ENCODE measurements at places on chromosomes 12 and 14.

DNA sequence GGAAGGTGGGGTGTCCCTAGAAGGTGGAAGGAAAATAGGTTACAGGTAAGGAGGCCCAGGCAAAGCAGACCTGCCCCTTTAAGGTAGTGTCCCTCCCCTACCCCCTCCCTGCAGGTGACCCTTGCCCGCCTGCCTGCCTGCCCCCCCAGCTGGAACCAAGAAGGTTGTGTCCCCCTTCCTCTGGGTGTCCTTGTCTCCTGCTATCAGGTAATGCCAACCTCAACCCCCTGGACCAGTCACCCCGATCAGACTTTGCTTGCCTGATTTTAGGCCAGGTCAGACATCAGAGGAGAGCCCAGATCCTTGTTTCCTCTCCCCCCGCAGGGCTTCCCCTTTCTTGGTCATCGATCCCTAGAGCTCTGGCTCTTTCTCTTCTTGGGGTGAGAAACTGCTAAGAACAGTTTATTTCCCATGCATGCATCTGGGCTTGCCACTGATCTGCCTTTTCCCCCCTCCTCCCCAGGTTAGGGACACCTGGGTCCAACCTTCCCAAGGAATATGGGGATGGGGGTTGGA lies at the start of gene SLC39A5:
Gene SLC39A5 (plus strand): TSS at position 136 of the 516 bp plus-strand sequence. CDS start 1,224 bp downstream, outside the sequence.
- no peak for DNase-seq

DNA sequence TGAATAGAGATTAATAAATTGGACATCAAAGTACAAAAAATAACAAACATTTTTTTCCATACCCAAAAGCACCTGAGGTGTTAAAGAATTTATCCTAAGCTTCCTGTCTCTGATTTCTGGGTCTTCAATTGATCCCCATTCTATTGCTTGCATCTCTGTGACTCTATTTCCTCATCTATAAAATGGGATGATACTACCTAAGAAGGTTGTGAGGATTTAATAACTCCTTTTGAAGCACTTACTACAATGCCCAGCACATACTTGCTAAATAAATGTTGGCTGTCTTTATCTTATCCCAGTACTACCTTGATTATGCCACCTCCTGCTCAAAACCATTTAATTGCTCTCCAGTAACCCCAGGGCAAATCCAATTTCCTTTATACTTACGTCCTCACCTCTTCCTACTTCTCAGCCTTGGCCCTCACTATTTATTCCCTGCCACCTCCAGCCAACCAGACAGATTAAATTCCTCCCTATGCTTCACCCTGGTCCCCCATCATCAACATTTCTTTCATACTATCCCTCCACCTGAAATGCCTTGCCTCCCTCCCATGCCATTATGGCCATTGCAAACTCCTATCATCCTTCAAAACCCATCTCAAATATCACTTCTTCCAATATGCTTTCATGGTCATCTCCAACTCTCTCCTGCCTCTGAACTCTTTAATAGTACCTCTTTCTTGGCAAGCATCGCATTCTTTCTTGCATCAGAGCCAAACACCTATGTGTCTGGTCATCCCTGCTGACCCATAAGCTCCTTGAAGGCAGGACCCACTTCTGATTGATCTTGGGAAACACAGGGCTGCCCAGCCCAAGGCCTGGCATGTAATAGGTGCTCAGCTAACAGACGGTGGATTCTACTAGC lies 7.9 kb upstream of the ASIC1 start:
- DNase-seq: no peak

DNA sequence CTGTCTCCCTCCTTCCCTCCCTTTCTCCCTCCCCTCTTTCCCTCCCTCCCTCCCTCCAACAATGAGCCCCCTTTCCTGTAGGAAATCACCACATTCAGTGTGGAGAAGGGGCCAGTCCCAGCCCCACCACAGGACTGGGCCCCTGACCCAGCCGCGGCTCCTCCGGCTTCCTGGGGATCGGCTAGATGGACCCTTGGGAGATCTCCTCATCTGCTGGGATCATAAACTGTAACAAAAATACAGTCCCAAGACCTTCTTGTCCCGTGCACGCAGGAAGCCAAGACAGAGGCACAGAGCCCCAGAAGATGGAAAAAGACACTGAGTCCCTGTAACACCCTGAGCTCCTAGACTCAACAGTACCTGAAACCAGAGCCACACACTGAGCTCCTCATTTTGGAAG lies 23.9 kb downstream of the DIO3 start:
- no peak for DNase-seq

GRCh38 chr12:122368361-122369073 lies 54.0 kb downstream of the CLIP1 start:
- no peak for DNase-seq

- no peak for DNase-seq
Observed at GRCh38 chr12:55250944-55251343, 6.5 kb downstream of the OR6C74 start.

DNA sequence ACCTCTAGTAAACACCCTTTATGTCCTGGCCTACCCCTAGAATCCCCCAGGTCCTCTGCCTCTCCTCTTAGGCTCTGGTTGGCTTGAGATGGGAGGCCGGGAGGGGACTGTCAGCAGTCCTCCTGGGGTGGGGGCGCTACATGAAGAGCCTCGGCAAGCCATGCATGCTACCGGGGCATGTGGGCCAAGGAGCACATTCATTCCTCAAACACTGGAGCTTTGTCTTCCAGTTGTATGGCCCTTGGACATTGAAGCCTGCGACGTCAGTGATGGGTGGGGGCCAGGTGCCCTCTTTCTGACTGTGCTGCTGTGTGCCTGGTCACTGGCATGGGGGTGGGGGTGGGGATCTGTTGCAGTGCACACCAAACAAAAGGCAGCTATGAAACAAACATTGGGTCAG lies 15.8 kb upstream of the CELA1 start:
- DNase-seq: no peak

- no peak for DNase-seq
Observed at GRCh38 chr14:43887523-43887922, 619.6 kb downstream of the FSCB start.

DNA sequence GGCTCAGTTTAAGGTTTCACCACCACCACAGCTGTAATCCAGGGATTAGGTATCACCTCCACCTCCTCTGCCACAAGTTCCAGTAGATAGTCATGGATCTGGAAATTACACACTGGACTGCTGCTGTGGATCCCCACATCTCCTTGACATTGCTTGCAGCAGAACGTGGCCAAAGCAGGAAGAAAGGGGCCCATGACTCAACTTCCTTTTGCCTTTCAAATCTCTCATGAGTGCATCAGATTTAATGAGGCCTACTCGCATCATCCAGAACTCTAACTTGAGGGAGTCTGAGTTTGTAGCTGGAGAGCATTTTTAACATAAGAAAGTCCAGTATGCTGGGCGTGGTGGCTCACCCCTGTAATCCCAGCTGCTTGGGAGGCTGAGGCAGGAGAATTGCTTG lies 29.2 kb upstream of the TMED10 start:
- DNase-seq: peak; percentile 27

DNA sequence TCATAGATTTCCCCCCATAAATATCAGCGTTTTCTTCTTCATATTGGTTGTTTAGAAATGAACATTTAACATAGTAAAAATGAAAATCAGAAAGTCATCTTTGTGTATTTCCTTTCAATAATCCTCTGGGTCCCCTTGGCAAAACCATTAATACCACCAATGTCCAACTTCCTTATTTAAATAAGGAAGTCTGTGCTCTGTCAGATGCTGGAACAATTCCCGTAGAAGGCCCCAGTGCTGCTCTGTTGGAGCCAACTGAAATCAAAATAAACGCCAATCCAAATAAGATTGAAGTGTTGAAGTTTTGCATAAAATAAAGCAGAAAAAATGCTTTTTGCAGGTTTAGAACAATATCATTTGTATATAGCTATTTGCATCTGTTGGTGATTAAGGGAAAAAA lies 93.1 kb downstream of the PPM1H start:
- no peak for DNase-seq

DNA sequence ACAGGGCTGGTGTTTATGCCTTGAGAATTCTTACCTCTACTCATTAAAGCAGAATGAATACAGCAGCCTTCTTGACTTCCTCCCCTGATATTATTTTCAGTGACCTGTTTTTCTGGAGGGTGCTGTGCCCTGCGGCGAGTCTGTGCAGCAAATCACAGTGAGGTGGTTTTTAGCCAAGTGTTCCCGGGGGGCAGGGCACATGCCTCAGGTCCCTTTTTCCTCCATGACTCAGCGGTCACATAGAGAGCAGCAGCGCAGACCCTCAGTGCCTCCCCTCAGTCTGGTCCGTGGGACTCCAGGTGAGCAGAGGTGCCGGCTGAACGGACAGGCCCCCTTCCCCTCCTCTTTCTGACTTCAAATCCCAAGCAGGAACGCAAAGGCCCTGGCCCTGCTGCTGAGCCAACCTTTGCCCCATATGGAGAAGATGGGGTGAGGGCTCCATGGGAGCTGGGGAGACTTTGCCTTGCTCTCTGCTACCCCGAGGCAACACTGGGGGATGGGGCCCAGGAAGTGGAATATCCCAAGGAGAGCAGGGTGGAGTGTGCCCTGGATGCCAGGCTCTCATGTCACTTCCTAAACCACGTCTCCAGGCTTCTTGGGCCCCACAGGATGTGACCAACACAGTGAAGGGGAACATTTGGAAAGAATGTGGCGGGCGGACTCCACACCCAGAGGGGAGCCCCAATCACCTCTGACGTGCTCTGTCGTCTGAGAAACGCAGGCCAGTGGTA lies 90.0 kb downstream of the DHRS2 start:
- DNase-seq: no peak

DNA sequence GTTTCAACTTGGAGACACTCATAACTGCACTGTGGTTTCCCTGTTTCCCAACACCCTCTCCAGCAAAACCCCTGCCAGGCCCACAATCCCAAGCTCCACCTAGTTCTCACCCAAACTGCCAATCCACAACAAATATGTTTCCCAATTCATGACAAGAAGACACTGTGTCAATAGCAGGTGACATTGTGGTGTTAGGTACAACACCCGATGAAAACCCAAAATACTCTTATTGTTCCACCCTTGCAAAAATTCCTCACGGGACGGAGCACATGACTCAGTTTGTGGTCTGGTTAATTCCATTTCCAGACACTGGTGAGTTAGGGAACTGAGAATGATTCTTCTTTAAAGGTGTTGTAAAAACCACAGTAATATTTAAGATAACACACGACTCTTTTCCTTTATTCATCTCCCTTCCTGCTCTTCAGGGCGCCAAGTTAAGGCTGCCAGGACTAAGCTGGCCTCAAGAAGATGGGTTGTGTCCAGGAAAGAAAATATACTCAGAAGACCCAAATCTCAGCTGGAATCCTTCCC lies 735.5 kb downstream of the MED13L start:
- no peak for DNase-seq

GRCh38 chr12:107079172-107080011 lies 14.0 kb downstream of the CRY1 start:
- DNase-seq: peak; percentile 30

DNA sequence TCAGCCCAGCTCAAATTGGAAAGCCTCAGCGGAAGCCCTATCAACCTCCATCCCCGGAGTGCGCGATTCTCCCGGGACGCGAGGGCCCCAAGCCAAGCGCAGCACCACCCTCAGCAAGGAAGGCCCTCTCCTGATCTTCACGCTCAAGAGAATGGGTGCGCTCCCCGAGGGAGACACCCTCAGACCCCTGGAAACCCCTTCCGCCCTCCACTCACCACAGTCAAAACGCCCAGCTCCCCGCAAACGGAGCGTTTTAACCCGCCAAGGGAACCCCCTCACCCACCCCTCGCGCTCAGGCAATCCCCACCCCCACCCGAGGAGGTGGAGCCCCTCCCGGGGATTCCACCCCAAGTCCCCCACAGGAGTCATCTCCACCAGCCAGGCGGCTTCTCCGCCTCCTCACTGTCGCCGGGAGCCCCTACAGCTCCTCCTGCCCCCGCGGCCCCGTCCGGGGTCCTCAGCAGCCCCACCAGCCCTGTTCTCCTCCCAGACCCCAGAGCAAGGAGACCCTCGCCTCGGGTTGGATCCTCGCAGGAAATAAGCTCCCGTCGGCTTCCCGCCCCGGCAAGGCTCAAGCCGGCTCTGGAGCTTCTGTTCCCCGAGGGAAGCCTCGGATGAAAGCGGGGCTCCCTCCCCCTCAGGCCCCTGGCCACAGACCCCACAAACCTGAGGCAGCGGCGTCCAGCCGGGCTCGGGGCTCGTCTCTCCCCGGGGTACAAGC lies 507 bp downstream of the BAZ2A start:
- peak; percentile 25 for DNase-seq

- no peak for DNase-seq
Observed at GRCh38 chr14:104686624-104687517, 2.5 kb upstream of the INF2 start.

- DNase-seq: no peak
Observed at GRCh38 chr14:36167431-36167830, 9.1 kb downstream of the PTCSC3 start.

DNA sequence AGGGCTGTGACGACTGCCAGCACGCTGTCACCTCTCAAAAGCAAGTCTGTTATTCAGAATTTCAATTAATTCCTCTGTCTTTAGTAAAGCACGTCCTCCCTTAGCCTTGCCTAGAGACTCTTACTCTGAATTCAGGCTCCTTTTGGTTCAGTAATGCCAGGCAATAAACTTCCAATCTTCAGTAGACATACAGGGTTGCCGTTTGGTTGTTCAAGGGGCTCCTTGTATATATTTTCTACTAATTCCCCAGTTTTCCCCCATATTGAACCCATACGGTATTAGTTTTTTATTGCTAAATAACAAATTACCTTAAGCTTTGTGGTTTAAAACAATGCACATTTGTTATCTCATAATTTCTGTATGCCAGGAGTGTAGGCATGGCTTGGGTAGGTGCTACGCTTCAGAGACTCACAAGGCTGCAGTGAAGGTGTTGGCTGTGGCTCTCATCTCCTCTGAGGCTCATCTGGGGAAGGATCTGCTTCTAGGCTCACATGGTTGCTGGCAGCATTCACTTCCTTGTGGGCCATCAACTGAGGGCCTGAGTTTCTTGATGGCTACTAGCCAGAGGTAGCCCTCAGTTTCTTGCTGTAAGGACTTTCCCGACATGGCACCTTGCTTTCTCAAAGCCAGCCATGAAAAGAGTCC lies 7.3 kb upstream of the CLECL1 start:
- DNase-seq: peak; percentile 39

- no peak for DNase-seq
Observed at GRCh38 chr12:14907953-14908352, 22.3 kb upstream of the MGP start.

DNA sequence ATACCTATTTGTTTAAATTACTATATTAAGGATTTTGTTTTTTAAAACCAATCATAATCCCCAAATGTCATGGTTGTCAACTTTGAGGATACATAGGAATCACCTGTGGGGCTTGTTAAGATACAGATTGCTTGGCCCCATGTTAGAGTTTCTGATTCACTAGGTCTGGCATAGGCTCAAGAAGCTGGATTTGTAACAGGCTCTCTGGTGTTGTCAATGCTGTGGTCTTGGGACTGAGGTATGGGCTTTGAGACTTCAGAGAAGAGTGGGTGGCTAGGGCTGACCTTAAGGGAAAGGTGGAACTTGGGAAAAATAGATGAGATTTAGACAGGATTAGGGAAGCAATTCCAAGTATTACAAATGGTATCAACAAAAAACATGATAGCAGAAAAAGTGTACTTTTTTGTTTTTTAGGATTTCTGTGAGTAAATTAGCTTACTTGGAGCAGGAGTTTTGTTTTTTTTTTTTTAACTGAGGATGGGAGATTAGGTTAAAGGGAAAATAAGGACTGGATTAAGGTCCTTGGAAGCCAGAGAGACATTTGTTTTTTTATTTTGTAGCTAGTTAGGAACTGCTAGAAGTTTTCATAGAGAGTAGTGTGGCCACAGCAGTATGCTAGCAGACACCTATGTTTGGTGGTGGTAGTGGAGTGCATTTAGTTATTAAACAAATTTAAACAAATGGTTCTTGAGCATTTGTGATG lies 88.6 kb downstream of the RAD51B start:
- DNase-seq: no peak
